ENCODE measurements at places on chromosomes 2 and 18. TPM values are rescaled to one million over a fixed set of nuclear protein-coding genes. Genes with fewer than 3 reads are reported as not detected.

Gene TGFBRAP1
- total RNA-seq = 27.0 TPM

Gene ZAP70
- 0.51 TPM for total RNA-seq

Gene ABHD1
- total RNA-seq = 0.04 TPM

DNA sequence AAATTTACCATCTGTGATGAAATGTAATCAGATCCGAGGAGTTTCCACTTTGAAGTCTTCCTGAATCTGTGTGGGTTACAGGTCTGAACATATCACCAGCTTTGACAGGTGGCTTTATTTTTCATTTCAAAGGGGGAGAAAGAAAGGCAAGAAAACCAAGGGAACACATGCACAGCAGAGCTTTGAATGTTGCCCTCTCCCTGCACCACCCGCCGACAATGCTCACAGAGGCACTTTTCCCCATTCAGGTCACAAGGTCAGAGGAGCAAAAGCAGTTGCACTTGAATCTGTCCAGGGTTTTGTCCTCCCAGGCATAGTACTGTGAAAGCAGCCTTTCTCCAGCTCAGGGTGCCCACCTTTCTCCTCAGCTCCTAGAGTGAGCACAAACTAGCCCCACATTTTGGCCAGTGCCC is 130.2 kb downstream of the OSR1 start:
- DNase-seq = peak; percentile 23

DNA sequence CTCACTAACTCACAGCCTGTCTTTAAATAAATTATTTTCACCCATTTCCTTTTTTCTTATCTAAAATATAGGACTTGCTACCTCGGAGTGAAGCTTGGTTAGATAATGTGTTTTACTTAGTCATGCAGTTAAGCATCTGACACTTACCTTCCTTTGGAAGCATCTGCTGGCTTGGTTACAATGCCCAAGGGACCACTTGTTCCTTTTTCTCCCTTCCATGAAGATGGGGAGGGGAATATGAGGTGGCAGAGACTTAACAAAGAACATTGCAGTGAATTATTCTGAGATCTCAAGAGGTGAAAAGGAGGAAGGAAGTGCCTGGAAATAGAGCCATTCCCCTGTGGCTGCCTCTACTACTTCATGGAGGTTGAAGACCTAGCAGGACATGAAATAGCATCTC is 145.4 kb upstream of the FOSL2 start:
- no peak for DNase-seq

- DNase-seq = no peak
Measured at GRCh38 chr2:42359965-42360483, 993 bp downstream of the COX7A2L start.

- no peak for DNase-seq
Measured at GRCh38 chr2:148027822-148028221, 6.9 kb downstream of the MBD5 start.

DNA sequence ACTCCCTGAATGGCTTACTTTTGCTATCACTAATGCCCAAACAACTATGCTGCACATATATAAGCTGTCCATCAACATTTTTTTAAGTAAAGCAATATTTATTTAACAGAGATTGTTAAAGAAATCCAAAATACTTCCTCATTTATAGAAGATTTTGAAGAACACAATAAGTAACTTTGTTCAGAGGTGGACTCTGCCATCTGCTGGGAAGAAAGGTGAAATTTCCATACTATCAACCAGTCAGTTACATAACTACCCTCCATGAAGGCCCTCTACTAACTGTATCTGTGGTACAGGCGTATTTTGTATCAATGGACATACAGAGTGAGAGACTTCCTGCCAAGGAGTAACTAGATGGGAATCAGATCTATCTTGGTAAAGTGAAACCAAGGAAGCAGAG is 106.0 kb downstream of the DTNB start:
- peak; percentile 56 for DNase-seq

- DNase-seq = no peak
Measured at GRCh38 chr2:71858071-71858470, 289.6 kb downstream of the CYP26B1 start.

GRCh38 chr2:207201416-207201815 is 35.7 kb upstream of the KLF7 start:
- DNase-seq = no peak

DNA sequence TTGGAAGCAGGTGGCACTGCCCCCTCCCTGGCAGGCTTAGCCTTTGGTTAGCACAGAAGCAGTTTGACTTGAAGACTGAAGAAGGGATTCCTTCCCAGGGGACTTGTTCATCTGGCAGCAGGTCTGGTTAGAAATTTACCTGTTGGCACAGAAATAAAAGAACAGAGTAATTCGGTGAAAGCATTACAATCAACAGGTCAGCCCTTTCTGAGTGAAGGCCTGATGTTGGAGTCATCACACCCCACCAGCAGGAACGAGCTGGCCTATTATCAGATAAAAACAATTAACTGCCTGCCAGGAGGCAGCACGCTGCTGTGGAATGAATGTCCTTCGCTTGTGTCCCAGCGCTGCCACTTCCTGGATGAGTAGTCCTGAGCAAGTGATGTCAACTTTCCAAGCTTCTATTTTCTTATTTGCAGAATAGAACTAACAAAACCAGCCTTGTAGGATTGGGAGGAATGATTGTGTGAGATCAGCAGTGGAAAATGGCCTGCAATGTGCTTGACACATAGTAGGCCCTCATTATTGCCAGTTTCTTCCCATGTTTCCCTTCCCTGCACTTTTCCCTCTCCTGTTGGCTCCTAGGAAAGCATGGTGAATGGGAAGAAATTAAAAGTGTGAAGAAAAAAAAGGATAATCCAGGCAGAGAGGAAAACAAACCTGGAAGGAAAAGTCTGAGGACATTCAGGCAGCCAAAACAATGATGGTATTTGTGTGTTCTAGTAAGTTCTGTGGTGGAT is 29.0 kb downstream of the LGALSL start:
- DNase-seq = no peak
